ENCODE measurements at places on chromosomes 4 and X. TPM values are rescaled to one million over a fixed set of nuclear protein-coding genes. Genes with fewer than 3 reads are reported as not detected.

AFF2 gene
- 313 TPM for total RNA-seq

MAGEA3 gene
- not detected for total RNA-seq

MAGEA8 gene
- not detected for total RNA-seq

CLDN2 gene
- total RNA-seq = not detected

NEUROG2 gene
- 36.7 TPM for total RNA-seq

NAAA gene
- total RNA-seq = 16.7 TPM

RASL11B gene
- total RNA-seq = 19.2 TPM

ARHGAP4 gene
- 5.7 TPM for total RNA-seq

MAGEA9B gene
- total RNA-seq = not detected

SPANXN4 gene
- total RNA-seq = not detected

CORIN gene
- 0.82 TPM for total RNA-seq

CXCL9 gene
- total RNA-seq = not detected

NR3C2 gene
- 5.7 TPM for total RNA-seq

LIAS gene
- 7.7 TPM for total RNA-seq

TECRL gene
- not detected for total RNA-seq

PGM2 gene
- 10.6 TPM for total RNA-seq

KCTD8 gene
- 2.4 TPM for total RNA-seq

OTC gene
- 0.41 TPM for total RNA-seq

GPR173 gene
- 21.2 TPM for total RNA-seq

ENPEP gene
- total RNA-seq = 2.0 TPM

TRO gene
- 78.3 TPM for total RNA-seq

GNRHR gene
- total RNA-seq = not detected

CXCL11 gene
- not detected for total RNA-seq

TLR3 gene
- 0.41 TPM for total RNA-seq

ITGB1BP2 gene
- 0.41 TPM for total RNA-seq

CLDN34 gene
- total RNA-seq = not detected

SPOCK3 gene
- total RNA-seq = 23.6 TPM

PDLIM3 gene
- 14.3 TPM for total RNA-seq

AMTN gene
- not detected for total RNA-seq

GABRG1 gene
- 30.2 TPM for total RNA-seq

ANKRD50 gene
- 84.8 TPM for total RNA-seq

TMPRSS11D gene
- not detected for total RNA-seq

KLHL5 gene
- total RNA-seq = 57.1 TPM

TMEM156 gene
- total RNA-seq = 0.41 TPM

RGN gene
- total RNA-seq = 2.9 TPM

FAM53A gene
- 0.82 TPM for total RNA-seq
